ENCODE measurements at places on chromosomes 12 and 14.
A peak's percentile ranks its signal among the peaks of the same experiment; 100 is the strongest.

- DNase-seq = no peak
Measured at GRCh38 chr14:55288439-55288838, 17.2 kb downstream of the FBXO34 start.

- no peak for DNase-seq
Measured at GRCh38 chr12:124386661-124387527, 92.0 kb downstream of the RFLNA start.

DNA sequence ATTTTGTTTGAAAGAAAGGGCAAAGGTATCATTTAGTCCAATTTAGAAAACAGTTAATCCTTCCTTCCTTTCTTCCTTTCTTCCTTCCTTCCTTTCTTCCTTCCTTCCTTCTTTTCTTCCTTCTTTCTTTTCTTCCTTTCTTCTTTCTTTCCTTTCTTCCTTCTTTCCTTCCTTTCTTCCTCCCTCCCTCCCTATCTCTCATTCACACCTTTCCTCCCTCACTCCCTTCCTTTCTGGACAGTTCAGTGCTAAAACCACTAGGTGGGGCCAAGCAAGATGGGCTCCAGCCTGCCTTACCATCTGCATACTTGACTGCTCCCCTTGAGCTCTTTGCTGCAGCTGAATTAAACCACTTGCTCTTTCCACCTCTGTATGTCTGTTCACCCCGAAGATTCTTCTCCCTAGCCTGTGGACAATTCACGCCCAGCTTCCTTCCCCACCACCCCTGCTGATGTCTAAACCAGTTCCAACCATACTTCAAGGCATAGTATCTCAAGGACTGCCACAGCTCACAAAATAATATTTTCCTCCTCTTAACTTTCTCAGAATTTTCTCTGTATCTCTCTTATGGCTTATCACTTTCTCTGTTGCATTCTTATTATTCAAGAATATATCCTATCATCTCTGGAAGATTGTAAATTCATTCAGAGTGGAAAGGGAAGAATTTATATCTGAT is 78.0 kb downstream of the DBX2 start:
- DNase-seq = peak; percentile 1

DNA sequence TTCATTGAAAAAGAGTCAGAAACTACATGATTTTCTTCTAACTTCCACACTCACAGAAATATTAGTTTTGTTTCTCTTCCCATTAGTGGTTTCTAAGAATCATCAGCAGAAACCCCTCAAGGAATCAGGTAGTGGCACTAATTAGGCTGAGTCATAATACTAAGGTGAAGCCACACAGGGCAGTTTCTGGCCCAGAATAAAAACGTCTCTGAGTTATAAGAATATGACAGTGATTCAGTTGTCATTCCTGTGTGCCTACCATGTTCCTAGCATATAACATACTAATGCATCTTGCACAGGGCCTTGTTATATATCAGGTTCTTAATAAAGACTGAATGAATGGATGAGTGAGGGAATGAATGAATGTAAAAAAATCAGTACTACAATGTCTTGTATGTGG is 206.0 kb upstream of the PLEKHG7 start:
- DNase-seq = no peak

GRCh38 chr14:91356181-91356763 is 61.3 kb downstream of the CCDC88C start:
- no peak for DNase-seq

DNA sequence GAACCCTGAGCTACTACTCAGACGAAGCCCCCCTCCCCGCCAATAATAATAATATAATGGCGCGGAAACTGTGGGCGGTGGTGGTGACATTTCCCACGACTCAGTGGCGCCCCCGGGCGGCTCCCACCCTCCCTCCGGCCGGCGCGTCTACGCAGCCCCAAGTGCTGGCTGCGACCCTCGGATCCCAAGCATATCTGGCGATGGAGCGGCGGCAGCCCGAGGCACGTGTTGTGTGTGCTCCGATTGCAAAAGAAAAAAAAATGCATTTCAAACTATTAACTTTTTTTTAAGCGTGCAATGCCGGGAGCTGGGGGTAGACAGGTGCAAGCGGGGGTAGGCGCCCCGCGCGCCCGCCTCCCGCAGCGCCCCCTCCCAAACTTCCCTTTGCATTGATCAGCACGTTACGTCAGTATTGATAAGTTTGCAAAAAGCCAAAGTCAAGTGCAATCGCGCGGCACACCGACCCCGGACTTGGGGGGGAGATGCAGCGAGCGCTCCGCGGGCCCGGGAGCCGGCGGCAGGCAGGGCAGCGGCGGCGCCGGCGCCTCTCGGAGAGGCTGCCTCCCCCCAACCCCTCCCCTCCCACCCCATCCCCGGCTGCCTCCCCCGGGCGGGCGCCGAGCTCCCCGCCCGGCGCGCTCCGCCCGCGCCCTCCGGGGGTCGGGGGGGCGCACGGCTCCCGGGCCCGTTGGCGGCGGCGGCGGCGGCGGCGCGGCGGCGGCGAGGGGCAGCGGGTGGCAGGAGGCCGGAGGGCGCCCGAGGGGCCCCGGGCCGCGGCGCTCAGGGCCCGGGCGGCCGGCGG is 113.1 kb upstream of the MYL2 start:
- no peak for DNase-seq

DNA sequence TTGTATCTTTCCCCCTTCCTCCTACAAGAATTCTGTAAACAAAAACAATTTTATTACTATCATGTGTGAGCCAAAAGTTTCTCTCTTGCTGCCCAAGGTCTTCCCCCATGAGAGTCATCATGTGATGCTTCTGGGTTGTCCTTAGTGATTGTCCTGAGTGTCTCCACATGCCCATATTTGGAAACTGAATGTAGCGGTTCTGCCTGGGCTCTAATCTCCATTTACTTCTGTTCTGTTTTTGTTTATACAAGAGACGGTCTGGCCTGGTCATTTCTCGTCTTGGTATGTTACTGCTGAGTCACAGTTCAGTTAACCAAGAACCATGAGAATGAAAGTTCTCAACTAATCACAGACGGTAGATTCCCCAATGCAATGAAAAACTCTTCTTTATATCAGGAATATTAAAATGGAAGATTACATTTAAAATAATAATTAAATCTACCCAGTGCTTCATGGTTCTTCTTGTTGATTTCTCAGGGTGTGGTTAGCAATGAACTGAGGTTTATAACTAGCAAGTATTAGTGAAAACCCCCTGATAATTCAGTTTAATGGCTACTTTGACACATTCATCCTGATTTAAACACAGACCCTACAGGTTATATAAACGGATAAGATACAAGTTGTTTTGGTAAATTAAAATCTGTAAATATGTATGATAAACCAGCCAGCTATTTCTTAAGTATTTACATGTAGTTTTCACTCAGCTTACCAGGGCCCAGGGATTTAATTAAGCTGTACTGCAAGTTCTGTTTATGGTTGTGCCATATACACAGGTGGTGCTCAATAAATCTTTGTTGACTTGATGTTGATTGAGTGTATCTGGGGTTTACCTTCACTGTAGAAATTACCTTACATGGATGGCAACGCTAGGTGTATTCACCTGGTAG is 81.1 kb downstream of the PELI2 start:
- peak; percentile 98 for DNase-seq

GRCh38 chr12:110345176-110345661 is 58.3 kb downstream of the ANAPC7 start:
- no peak for DNase-seq

DNA sequence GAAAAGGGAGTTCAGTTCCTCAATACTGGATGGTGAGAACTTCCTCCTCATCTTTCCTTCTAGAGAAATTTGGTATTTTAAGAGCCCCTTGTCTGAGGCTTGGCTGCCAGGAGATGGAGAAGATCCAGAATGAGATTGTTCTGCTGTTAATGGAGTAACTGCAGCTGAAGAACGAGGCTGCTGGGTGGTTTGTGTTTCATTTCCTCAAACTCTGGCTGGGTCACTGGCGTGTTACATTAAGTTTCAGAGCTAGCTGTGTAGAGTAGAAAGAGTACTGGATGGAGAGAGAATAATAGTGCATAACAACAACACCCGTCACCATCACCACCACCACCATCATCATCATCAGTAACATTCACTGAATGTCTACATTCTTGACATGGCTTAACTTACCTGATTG is 325.0 kb upstream of the TBX3 start:
- DNase-seq = no peak

GRCh38 chr14:76812093-76812421 is 625 bp downstream of the ANGEL1 start:
- no peak for DNase-seq

DNA sequence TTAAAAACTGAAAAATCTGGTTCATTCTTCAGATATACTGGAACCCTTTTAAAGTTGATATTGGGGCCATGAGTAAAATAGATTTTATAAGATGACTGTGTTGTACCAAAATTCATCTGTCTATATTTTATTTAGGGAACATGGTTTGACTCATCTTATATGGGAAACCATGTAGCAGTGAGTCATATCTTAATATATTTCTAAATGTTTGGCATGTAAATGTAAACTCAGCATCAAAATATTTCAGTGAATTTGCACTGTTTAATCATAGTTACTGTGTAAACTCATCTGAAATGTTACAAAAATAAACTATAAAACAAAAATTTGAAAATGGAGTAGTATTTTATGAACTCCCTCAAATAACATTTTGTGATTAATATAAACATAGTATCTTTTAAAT is 14.2 kb downstream of the PTGER2 start:
- no peak for DNase-seq

- no peak for DNase-seq
Measured at GRCh38 chr12:1466481-1467154, 127.8 kb downstream of the FBXL14 start.

DNA sequence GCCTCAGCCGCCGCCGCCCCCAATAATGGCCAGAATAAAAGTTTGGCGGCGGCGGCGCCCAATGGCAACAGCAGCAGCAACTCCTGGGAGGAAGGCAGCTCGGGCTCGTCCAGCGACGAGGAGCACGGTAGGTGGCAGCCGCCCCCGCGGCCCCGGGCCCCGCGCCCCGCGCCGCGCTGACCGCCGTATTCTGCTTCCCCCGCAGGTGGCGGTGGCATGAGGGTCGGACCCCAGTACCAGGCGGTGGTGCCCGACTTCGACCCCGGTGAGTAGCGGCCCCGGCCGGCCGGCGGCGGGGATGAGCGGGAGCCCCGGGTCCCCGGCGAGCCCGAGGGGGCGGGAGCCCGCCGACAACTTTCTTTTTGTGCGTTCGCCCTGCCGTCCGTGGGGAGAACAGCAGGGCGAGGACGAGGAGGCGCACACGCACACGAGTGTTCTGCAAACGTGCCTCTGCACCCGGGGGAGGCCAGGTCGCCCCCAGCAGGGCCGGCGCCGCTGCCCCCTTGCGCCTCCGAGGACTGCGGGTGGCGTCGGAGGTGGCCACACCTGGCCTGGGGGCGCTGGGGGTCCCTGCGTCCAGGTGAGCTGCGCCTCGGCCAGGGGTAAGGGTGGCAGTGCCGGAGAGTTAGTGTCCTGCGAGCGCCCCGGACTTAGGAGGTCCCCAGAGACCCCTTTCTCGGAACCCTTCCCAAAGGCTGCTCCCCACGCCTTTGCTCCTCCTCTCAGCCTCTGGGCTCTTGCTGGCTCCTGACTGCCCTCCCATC is 794 bp downstream of the RCOR1 start:
- no peak for DNase-seq

DNA sequence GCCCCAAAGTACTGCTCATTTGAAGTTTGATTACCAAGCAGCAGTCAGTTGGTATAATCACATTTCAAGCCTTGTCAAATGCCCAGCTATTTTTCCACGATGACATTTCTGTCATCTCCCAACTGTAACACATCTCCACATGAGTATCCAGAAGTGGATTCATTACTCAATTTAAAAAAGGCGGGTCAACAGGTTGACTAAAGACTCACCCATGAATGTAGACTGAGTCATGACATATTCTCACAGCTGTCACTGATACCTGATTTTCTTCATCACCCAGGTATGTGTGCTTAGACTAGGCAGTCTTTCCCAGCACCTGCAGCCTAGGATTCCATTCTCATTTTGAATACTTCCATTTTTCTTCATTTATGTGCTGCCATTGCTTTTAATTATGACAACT is 75.1 kb upstream of the DBX2 start:
- DNase-seq = no peak

- DNase-seq = no peak
Measured at GRCh38 chr12:49901026-49901425, 2.7 kb downstream of the FAIM2 start.

- DNase-seq = no peak
Measured at GRCh38 chr14:74945852-74946658, 9.3 kb downstream of the PGF start.

GRCh38 chr12:100414739-100415138 is 57.9 kb downstream of the SLC17A8 start:
- DNase-seq = no peak

DNA sequence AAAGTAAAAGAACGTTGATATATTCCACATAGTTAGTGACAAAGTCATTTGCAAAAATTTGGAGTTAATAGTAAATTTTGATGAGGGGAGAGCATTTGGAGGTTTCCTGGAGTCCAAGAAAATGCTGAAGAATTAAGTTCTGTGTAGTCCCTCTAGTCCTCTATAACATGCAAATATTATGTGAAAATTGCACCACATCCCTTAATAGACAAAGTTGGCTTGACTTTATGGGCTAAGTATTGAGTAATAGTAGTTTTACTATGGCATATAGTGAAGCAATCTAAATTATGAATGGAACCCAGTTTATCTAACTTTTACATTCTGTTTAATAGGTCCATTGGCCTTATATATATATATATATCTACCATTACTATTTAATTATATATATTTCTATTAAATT is 66.4 kb upstream of the DCN start:
- DNase-seq = no peak

- DNase-seq = no peak
Measured at GRCh38 chr14:101492716-101493115, 68.6 kb upstream of the DIO3 start.

GRCh38 chr14:26282578-26282977 is 315.3 kb downstream of the NOVA1 start:
- DNase-seq = no peak

GRCh38 chr12:4287325-4288211 is 14.0 kb downstream of the CCND2 start:
- DNase-seq = no peak

GRCh38 chr12:52347551-52348510 is 19.4 kb downstream of the KRT85 start:
- no peak for DNase-seq

- peak; percentile 14 for DNase-seq
Measured at GRCh38 chr12:71397433-71397954, 42.1 kb upstream of the LGR5 start.

- no peak for DNase-seq
Measured at GRCh38 chr12:92158796-92159439, 13.3 kb upstream of the BTG1 start.

GRCh38 chr12:122847921-122848421 is 12.7 kb downstream of the HIP1R start:
- no peak for DNase-seq

- no peak for DNase-seq
Measured at GRCh38 chr12:116080415-116080814, 197.1 kb downstream of the MED13L start.

DNA sequence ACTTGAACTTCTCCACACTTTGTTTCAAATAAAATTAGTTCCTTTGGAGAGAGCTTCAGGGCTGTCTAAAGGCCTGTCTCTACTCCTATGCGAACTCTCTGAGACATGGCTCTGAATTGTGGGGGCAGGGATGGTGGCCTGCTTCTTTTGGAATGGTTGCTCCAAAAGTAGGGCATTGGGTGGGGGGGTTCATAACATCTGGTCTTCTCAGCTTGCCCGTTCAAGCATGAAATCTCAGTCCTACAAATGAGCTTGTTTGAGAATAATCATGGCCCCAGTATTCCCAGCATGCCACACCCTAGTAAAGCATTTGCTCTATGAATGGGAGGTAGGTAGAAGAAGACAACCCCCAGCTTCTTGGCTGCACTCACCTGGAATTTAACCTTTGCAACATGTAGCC is 6.7 kb downstream of the GPR135 start:
- no peak for DNase-seq
